ENCODE measurements at places on chromosomes 5 and 9. TPM values are rescaled to one million over a fixed set of nuclear protein-coding genes. Genes with fewer than 3 reads are reported as not detected.

DNA sequence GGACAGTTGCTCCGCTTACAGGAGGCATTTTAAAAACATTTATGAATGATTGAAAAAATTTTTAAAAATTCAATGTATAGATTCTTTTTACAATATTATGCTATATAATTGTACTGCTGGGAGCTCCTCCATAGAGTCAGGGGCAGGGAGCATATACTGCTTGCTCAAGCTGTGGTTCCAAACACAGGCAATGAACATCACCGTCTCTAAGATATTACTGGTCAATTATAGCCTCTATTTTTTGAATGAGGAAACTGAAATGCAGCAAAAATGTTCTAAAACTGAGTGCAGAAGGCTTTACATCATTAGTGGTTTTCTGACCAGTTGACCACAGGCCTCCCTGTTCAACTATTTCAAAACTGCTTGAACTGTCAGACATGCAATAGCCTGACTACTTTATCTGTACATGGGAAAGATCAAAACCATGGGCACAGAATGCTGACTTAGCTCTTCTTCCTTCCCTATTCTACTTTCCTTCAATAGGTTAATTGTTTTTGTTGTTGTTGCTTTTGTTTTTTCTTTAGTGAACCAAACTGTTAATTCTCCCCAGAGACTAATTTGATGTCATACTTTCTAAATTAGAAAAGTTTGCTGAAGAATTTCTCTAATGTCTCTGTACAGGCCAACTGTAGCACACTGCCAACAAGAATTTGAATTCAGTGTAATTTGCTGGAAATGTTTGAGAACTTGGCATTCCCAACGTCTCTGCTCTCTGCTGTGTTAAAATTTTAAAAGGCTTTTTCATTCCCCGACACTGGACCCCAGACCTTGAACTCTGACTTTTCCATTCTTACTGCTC is 107.6 kb upstream of the MPDZ start:
- DNase-seq: no peak

DNA sequence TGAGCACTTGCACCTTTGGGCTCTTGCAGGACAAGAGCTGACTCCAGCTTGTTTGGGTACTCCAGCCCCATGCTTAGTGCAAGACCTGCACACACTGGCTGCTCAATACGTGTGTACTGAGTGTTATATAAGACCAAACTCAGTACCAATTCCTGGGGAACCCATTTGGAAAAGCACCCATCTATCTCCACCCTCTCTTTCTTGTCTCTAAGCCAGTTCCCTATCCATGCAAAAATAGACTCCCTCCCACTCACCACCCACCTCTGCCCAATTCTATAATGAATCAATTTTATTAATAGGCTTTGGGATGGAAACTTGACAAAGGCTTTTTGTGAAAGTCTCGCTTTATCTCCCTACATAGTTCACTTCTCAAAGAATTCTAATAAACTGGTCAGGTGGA is 60.9 kb upstream of the CPLX2 start:
- DNase-seq: no peak

DNA sequence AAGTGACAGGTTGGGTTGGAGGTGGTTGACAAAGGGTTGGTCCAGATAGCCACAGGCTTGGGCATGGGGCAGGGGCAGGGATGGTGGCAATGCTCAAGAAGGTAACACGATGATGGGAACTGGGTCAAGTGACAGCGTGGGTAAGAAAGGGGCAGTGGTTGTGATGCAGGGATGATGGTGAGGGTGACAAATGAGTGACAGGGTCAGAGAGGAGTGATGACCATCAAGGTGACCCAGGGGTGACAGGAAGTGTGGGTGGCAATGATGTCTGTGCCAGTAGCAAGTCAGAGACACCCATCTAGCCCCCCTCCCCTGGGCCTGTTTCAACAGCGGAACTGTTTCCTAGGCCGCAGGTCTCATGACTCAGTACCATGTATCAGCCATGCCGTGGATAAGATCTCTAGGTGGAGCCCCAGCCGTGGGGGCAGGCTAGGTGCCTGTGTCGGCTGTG is 20.5 kb downstream of the AQP3 start:
- peak; percentile 73 for DNase-seq

DNA sequence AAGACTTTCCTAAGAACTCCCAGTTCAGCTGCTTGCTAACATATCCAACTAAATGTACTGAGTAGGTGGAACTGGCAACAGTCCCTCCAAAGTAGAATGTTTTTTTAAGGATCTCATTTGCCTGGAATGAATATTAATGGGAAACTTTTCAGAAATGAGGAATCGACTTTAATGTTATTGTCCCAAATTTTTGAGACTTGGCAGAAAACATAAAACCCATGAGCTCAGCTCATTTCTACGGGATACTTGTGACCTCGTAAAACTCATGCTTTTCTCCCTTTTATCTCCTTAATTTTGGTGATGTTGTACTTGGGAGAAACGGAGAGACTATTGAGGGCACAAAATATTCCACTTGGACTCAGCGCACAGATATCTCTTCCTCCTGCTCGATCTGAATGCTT is 296.8 kb downstream of the EBF1 start:
- no peak for DNase-seq

DNA sequence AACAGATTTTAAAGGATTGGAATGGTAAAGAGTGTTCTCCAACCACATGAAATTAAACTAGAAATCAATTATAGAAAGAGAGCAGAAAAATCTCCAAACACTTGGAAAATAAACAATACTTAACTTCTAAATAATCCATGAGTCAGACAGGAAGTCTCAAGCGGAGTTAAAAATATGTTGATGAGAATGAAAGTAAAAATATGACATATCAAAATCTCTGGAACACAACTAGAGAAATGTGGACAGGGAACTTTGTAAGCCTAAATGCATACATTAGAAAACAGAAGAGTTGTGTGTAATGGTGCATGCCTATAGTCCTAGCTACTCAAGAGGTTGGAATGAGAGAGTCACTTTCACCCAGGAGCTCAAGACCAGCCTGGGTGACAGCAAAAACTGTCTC is 47.9 kb upstream of the ZNF618 start:
- no peak for DNase-seq

- DNase-seq: peak; percentile 11
These were observed 84.6 kb downstream of the PAPPA start for GRCh38 chr9:116238225-116238624.

DNA sequence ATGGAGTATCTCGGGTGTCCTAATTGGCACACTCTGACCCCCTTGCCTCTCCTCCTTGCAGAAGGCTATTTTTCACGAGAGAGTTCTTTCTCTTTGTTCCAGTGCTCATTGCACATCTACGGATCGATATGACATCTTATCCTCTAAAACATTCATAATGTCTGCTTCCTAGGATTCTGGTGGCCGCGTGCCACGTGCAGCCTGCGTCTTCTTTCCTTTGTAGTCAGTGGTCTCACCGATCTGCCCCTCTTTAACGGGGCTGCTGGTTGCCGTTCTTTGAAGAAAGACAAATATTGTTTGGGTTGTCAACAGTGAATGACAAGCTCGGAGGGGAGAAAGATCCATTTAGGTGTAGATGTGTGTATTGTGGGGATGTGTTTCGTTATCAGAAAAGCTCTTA is 252.4 kb upstream of the WWC1 start:
- DNase-seq: no peak

DNA sequence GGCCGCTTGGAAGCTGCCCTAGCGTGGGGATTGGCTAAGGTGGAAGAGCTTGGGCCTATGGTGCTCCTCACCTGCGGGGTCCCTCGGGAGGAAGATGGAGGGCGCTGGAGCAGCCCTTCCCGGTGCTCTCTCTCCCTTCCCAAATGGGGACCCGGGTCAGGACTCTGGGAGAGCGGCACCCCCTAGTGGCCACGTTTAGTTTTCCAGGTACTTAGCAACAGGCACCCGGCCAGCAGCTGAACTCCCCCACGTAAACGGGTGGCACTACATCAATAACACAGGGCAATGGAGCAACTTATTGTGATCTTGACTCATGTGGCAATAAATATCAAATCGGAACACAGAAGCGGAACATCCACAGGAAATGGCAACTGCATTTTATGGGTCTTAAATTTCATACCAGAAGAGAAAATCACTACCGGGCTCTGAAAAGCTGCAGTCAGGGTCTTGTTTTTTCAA is 316.6 kb downstream of the AGTPBP1 start:
- peak; percentile 75 for DNase-seq

- DNase-seq: no peak
These were observed 160.9 kb downstream of the SH3GL2 start for GRCh38 chr9:17739736-17740135.

DNA sequence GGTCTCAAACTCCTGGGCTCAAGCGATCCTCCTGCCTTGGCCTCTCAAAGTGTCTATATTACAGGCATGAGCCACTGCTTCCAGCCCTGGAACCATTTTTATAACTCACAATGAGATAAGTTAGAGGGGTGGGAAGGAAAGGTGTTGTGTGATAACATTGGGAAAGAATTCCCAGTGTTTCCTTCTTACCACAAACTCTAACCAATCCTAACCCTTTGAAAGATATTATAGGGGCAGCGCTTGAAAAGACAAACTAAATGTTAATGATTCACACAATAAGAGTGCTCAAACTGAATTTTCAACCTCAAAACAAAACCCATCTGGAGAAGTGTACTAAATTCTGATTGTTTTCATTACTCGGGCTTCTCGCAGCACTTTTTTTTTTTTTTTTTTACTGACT is 109.7 kb downstream of the TSSK1B start:
- no peak for DNase-seq

GRCh38 chr9:13082796-13083195 is 196.7 kb downstream of the MPDZ start:
- DNase-seq: peak; percentile 92

DNA sequence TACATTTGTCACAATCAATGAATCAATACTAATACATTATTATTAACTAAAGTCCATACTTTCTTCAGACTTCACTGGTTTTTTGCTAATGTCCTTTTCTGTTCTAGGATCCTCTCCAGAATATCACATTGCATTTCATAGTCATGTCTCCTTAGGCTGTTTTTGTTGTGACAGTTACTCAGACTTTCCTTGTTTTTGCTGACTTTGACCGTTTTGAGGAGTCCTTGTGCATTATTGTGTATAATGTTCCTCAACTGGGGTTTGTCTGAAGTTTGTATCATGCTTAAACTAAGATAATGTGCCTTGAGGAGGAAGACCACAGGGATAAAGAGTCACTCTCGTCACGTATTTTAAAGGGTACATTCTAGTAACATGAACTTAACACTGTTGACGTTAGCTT is 376.9 kb downstream of the NTRK2 start:
- no peak for DNase-seq

DNA sequence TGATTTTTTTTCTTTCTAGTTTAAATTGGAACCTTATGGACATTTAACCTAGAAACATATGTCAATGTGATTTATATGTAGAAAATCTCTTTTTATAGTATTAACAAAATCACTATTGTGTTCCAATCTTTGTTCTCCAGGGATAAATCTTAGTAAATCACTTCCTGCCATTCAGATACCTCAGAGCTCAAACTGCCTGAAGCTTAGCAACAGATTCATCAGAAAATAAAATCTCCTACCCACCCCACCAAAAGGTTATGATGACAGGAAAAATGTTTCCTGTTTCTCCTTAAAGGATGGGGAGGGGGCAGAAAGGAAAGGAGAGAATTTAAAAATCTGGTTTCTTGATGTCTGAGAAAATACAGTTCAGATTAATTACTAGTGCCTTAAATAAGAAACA is 105.0 kb upstream of the TUT7 start:
- no peak for DNase-seq

DNA sequence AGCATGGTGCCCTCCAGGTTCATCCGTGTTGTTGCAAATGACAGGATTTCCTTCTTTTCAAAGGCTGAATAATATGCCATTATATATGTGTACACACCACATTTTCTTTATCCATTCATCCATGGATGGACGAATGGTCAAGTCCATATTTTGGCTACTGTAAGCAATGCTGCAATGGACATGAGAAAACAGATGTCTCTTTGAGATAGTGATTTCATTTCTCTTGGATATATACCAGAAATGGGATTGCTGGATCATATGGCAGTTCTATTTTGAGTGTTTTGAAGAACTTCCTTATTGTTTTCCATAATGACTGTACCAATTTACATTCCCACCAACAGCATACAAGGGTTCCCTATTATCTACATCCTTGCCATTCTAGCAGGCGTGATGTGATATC is 67.9 kb downstream of the TEK start:
- DNase-seq: no peak

- no peak for DNase-seq
These were observed 1192.0 kb downstream of the CDH12 start for GRCh38 chr5:21661184-21661583.

DNA sequence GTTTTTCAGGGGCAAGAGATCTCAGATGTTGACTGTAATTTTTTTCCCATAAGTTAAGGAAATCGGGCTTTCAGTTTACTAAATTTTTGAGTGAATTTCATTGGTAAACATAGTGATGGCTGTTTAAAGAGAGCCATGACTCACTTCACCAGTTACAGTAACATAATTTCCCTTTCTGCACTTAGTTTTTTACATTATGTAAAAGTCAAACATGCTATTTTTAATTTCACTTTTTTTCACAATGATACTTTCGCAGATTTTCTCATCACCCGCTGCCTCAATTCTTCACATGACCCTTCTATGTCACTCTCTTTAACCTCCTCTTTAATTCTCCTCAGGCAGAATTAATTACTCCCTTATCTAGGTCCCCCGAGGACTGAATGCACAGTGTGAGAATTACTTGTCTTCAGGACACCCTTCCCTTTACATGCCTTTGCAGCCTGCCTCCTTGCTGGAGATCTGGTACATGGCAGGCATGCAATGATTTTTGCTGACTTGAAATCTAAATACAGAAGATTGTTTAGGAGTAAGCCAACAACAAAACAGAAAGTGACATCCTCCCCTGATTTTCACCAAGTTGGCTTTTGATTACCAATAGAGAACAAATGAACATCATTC is 217.5 kb upstream of the S1PR3 start:
- no peak for DNase-seq

GRCh38 chr9:9574080-9574479 is 1038.7 kb downstream of the PTPRD start:
- DNase-seq: no peak

GRCh38 chr9:134553996-134554372 is 87.6 kb upstream of the COL5A1 start:
- DNase-seq: no peak

DNA sequence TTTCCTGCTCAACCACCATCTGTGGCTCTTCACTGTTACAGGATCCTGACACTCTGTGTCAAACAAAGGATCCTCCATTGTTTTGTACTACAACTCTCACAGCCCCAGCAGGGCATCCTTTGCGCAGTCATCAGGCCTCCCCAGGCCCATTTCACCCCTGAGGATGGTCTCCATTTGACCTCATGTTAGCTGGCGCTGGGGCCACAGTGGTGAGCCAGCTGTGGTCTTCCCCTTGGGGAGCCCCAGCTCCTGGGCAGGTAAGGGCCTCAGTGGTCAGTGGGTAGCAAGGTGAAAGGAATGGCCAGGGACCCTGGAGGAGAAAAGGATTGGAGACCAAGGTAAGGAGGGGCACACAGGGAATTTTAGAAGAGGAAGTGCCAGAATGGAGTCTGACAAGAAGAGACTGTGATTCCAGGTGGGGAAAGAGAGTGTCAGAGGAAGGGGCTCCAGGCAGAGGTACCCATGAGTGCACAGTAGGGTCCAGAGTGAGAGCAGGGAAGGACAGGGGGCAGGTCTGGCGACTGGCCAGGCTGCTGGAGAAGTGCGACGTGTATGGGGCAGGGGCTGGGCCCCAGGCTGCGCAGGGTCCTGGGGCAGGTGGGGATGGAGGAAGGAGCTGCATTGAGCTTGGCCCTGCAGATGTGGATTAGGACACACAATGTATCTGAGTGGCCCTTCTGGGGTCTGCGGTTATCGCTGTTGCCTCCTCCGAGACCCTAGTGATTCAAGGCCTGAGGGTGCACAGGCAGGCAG is 109.9 kb downstream of the PHF2 start:
- DNase-seq: no peak

Gene PCDHB10
- 0.33 TPM for total RNA-seq

Gene STK32A
- total RNA-seq: 0.92 TPM

Gene ENTPD8
- total RNA-seq: not detected

Gene LOX
- total RNA-seq: 0.23 TPM

Gene CCL27
- total RNA-seq: not detected

Gene OMD
- not detected for total RNA-seq

Gene SV2C
- not detected for total RNA-seq
